Effector memory CD4-positive, alpha-beta T cell (primary cell): ENCODE measurements at places on chromosomes 6 and 20.

DNA sequence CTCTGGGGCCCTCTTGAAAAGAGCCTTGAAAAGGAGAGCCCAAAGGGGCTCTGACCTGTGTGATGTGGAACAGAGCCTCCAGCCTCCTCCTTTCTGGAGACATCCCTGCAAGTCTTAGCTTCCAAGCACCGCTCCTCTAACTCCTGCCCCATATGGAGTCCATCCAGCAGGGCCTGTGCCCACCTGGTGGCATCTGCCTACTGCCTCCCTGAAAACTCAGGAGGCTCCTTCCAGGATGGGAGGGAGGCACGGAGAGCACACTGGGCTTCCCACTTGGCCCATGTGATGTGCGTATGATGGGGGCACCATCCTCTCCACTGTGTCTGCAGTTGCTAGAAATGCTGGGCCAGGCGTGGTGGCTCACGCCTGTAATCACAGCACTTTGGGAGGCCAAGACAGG, 98.1 kb downstream of the SYNDIG1 start:
- DNase-seq = no peak

DNA sequence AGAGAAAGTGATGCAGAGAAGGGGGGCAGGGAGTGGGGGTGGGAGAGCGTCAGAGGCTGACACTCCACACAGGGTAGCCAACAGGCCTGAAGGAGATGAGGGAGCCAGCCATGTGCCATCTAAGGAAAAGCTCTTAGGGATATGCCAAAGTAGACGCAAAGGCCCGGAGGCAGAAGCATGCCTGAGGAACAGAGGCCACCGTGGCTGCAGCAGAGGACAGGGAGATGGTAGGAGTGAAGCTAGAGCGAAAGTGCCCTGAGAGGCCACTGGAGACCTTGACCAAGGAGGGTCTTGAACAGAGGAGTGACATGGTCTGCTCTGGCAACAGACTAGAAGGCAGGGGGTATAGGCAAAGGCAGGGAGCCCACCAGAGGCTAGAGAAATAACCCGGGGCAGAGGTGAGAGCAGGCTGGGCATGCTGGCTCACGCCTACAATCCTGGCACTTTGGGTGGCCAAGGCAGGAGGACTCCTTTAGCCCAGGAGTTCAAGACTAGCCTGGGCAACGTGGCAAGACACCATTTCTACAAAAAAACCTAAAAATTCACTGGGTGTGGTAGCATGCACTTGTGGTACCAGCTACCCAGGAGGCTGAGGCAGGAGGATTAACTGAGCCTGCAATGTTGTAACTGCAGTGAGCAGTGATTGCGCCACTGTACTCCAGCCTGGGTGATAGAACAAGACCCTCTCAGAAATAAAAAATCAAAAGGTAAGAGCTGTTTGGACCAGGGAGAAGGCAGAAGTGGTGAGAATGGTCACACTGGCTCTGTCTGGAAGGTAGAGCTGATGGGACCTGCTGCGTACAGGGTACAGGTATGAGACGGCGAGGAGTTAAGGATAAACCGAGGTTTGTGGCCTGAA, 6.3 kb downstream of the RRBP1 start:
- DNase-seq = no peak

GRCh38 chr6:13428583-13429405, 58.6 kb downstream of the GFOD1 start:
- no peak for DNase-seq

DNA sequence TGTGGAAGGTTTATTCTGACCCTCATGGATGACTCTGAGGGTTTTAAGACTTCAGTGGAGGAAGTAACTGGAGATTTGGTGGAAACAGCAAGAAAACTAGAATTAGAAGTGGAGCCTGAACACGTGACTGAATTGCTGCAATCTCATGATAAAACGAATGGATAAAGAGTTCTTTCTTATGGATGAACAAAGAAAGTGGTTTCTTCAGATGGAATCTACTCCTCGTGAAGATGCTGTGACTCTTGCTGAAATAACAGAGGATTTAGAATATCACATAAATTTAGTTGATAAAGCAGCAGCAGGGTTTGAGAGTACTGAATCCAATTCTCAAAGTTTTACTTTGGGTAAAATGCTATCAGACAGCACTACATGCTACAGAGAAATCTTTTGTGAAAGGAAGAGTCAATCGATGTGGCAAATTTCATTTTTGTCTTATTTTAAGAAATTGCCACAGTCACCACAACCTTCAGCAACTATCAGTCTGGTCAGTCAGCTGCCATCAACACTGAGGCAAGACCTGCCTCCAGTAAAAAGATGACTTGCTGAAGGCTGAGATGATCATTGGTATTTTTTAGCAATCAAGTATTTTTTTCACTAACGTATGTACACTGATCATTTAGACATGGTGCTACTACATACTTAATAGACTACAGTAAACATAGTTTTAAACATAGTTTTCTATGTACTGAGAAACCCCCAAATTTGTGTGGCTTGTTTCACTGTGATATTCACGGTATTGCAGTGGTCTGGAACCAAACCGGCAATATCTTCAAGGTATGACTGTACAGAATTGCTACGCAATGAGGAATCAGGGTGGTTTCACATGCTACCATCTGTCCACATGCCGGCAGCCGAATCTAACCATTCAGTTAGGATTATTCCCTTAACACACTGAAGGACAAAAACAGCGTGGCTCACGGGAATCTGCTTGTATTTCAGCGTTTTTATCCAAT, 149.0 kb downstream of the MYB start:
- no peak for DNase-seq

DNA sequence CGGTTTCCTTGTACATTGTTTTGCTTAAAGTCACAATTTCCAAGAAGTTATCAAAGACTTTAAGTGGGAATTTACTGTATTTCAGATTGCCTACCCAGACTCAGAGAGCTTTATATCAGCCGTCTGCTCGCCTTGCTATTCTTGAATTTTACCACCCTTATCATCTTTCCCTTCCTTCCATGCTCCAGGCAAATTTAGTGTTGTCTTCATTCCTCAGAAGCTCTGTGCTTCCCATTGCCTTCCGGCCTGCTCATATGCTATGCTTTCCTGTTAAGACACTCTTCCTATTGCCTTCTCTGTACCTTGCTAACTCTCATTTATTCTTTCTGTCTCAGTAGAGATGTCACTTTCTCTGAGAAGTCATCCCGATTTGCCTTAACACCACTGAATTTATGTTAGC, 52.1 kb downstream of the CD2AP start:
- no peak for DNase-seq

- no peak for DNase-seq
Measured at GRCh38 chr6:124721331-124721730, 240.9 kb upstream of the RNF217 start.

GRCh38 chr20:48098099-48098498, 312.8 kb upstream of the SULF2 start:
- no peak for DNase-seq

- DNase-seq = no peak
Measured at GRCh38 chr6:159013229-159013628, 13.2 kb upstream of the RSPH3 start.

DNA sequence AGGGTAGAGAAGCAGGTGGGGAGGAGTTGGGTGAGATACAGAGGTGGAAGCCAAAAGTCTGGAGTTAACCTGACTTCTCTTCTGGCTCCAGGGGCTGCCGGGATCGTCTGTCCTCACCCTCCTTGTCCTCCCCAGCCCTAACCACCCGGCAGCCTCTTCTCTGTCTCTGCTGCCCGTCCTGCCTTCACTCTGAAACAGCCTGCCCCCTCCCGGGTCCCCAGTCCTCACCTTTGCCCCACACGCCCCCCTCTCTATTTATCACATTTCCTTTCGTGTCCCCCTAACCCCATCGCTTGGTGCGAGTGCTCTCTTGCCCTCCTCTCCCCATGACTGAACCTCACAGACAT, 5.7 kb downstream of the RING1 start:
- DNase-seq = no peak

DNA sequence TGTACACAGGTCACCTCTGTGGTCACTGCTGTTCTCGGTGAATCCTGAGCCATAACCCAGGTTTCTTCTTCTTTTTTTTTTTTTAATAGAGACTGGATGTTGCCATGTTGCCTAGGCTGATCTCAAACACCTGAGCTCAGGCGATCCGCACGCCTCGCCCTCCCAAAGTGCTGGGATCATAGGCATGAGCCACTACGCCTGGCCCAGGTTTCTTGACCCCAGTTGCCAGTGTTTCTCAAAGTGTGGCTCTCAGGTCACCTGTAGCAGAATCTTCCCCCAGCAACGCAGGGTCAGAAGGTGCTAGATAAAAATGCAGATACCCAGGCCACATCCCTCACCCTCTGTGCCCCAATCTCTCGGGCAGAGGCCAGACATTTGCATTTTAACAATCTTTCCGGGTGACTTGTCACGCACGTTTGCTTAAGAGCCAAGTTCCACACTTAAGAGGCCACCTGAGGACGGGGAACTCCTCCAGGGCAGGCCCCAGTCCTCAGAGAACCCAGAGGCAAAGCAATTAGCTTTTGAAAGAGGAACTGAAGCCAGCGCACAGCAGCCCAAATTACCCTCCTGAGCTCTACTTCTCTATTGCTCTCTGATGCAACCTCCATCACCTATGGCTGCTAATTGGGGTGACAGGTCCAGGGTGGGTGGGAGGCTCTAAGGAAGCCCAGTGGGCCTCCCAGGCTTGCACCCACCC, 81.8 kb downstream of the NFATC2 start:
- no peak for DNase-seq

DNA sequence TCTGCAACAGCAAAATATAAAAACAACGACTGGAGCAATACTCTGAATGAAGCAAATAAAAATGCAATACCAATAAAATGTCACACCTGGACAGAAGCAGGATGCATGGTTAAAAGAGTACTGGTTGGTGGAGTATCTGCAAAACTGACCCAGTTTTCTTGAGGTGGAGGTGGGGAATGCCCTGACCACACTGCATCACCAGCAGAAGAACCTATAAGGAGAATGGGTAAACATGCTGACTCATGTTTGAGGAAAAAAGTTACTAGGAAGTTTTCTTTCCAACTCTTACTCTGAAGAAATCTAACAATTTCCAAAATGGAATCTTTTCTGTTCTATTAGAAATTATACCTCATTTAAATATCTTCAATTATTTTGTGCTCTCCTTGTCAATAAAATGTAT, 43.6 kb downstream of the REPS1 start:
- peak; percentile 36 for DNase-seq

DNA sequence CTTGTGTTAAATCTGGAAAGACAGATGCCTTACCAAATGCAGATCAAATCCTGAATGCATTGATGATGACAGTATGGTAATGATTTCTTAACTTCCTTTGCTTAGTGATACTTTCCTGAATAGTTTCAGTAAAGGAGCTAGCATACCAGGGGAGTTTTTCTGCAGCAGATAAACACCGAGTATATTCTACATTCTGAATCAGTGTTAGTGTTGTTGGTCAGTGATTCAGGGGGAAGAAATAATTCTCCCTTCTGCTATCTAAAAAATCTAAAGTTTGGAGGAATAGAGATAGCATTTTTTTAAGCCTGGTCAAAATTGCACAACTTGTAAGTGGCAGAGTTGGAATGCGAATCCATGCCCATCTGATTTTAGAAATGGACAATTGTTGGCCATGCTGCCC, 512.2 kb upstream of the MARCKS start:
- DNase-seq = no peak

DNA sequence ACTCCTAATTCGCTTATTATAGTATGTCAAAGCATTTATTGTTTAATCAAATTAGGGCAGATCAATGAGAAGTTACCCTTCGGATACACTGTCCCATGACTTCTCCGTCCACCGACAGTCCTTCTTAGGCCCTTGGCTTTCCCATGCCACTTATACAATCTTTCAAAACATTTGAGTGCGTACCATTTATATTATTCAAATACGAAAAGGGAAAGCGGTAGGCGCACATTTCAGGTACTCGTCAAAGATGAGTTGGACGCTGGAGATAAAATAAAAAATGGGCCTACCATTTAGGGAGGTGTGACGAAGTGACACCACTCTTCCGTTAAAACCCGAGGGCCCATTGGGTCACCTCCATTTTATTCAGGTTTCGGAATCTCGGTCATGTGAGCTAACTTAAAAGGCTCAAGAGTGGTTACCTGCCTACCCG, 542 bp upstream of the AFG1L start:
- no peak for DNase-seq

DNA sequence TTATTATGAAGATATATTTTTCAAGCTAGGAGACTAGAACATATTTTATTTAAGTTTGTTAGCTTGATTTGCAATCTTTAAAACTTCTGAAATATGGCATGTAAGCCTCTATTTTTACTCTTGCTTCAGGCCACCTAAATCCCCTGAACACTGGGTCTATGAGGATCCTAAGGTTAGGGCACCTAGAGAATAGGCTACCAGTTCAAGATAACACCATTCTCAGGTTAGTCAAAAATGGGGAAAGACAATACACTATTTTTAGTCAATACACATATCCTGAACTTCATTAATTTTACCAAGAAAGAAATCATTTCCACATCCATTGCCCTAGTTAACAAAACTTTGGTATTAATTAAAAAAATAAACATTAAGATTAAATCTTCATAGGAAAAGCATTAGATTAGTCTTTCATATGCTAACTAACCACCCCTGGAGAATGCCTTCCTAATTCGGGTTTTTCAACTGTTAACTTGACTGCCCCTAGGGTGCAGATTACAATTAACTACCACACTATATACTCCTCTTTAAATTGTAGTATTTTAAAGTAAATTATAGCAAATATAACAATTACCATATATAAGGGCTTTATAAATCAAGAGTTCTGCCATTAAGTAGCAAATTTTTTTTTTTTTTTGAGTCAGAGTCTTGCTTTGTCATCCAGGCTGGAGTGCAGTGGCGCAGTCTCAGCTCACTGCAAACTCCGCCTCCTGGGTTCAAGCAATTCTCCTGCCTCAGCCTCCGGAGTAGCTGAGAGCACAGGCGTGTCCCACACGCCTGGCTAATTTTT, 6.7 kb upstream of the HSF2 start:
- no peak for DNase-seq

GRCh38 chr20:49466114-49466912, 16.2 kb downstream of the KCNB1 start:
- DNase-seq = no peak

GRCh38 chr6:31462026-31462963, 35.6 kb upstream of the MICB start:
- no peak for DNase-seq

DNA sequence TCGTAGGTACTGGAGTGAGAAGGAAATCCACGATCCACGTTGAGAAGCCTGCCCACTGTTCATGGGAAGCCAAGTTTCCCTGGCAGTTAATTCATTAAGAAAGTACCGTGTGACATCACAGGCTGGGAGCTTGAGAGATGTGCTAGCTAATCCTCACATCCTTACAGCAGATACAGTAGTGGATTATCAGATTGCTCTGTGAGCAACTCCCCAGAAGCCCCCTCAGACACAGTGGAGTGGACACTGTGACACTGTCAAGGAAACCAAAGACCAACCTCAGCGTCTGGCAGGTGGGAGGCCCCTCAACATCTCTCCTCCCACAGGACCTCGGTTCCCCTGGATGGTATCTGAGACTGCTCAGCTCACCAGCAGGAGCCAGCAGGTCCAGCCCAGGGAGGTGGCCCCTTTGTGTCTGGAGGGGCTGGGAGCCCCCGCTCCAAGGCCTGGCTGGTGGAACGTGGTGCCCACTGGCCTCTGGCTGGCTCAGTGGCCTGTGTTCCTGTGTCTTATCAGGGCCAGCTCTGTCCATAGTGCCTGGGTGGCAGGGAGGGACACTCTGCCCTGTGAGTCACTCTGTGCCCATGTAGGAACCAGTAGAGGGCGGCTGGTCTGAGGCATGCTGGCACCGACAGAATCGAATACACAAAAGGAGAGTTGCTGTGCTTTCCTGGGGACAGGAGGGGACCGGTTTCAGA, 7.2 kb downstream of the PYGB start:
- no peak for DNase-seq
